ENCODE measurements at places on chromosomes 1 and 21. TPM values are rescaled to one million over a fixed set of nuclear protein-coding genes. Genes with fewer than 3 reads are reported as not detected.

IQCC gene
- total RNA-seq = 0.87 TPM

FCGR3A gene
- not detected for total RNA-seq

ADORA1 gene
- total RNA-seq = 4.2 TPM

DARS2 gene
- 33.0 TPM for total RNA-seq

MAP7D1 gene
- 87.9 TPM for total RNA-seq

OR2L8 gene
- total RNA-seq = not detected

PLA2G2A gene
- not detected for total RNA-seq

CTXND2 gene
- not detected for total RNA-seq

All from renal cortical epithelial cell (primary cell).